ENCODE measurements at places on chromosomes 7 and 10. TPM values are rescaled to one million over a fixed set of nuclear protein-coding genes. Genes with fewer than 3 reads are reported as not detected.

Gene PAX4
- not detected for total RNA-seq

Gene MYL7
- not detected for total RNA-seq

Gene TUBAL3
- total RNA-seq: 0.12 TPM

Gene ASZ1
- total RNA-seq: not detected

Gene SPOCK2
- 1.5 TPM for total RNA-seq

Gene HTR7
- total RNA-seq: 0.92 TPM

Gene ATRNL1
- total RNA-seq: 1.3 TPM

Gene IDI2
- not detected for total RNA-seq

Gene MCU
- total RNA-seq: 23.0 TPM

Gene CCDC172
- not detected for total RNA-seq

Gene ANXA8
- 203 TPM for total RNA-seq

Gene HELLS
- 23.0 TPM for total RNA-seq

Gene ZCCHC24
- 3.3 TPM for total RNA-seq

Gene MCM7
- total RNA-seq: 53.0 TPM

Gene CDNF
- total RNA-seq: 1.2 TPM

Gene HIPK2
- total RNA-seq: 39.5 TPM

Gene CYP2C19
- total RNA-seq: 1.4 TPM

Gene CYP26C1
- not detected for total RNA-seq

Gene AS3MT
- 0.12 TPM for total RNA-seq

Gene NANOS1
- total RNA-seq: 1.3 TPM

Gene AKR1C2
- total RNA-seq: 115 TPM

Gene RAPGEF5
- 48.6 TPM for total RNA-seq

Gene FERD3L
- total RNA-seq: not detected

Gene PAPSS2
- total RNA-seq: 10.4 TPM

Gene STEAP2
- total RNA-seq: 2.4 TPM

Gene ASB10
- not detected for total RNA-seq

Gene CDK1
- total RNA-seq: 25.2 TPM

Measured in esophagus mucosa (tissue), 1 donor.